ENCODE measurements at places on chromosomes 3 and 15.

- DNase-seq, result no peak
Measured at GRCh38 chr15:88739541-88739940, 63.7 kb upstream of the ACAN start.

- DNase-seq, result no peak
Measured at GRCh38 chr3:45234250-45234649, 8.2 kb upstream of the TMEM158 start.

DNA sequence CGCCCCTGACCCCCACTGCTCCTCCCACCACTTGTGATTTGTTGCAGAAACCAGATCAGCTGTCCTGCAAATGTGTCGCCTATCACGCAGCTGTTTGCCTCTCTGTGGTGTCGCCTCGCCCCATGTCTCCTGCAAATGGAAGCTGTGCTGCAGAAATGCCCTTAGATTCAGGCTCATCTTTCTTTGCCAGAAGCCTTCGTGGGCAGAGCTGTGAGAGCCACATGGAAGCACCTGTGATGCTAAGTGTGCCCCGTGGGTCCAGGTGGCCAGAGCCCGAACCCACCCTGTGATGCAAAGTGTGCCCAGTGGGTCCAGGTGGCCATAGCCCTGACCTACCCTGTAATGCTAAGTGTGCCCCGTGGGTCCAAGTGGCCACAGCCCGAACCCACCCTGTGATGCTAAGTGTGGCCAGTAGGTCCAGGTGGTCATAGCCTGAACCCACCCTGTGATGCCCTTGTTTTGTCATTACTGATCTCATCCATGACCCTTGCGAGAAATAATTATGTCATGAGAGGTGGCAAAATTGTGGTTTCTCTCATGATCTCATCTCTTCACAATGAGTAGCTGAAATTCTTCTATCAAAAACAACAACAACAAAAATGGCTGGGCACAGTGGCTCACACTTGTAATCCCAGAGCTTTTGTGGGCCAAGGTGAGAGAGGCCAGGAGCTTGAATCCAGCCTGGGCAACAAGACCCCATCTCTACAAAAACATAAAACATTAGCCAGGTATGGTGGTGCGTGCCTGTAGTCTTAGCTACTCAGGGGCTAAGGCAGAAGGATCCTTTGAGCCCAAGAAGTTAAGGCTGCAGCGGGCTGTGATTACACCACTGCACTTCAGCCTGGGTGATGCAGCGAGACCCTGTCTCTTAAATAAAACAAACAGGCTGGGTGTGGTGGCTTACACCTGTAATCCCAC lies 187.4 kb downstream of the GOLGA6L6 start:
- DNase-seq, result no peak

DNA sequence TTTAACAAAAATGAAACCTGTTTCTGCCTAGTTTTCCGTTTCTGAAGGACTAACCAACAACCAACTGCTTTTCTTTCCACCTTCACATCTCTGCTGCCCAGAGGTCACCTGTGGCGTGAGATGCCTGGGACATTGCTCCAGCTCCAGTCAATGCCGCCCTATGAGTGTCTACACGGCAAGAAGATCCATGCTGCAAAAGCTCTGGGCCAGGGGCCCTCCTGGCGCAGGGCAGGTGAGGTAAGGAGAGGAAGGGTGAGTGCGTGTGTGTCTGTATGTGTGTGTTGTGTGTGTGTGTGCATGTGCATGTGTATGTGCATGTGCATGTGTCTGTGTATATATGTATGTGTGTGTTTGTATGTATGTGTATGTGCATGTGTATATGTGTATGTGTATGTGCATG lies 131.4 kb downstream of the NSMCE3 start:
- DNase-seq, result no peak

- DNase-seq, result no peak
Measured at GRCh38 chr3:172915911-172916514, 165.5 kb downstream of the ECT2 start.

GRCh38 chr3:13545952-13546454 lies 2.9 kb upstream of the FBLN2 start:
- no peak for DNase-seq
